ENCODE measurements at places on chromosomes 2 and 18.

DNA sequence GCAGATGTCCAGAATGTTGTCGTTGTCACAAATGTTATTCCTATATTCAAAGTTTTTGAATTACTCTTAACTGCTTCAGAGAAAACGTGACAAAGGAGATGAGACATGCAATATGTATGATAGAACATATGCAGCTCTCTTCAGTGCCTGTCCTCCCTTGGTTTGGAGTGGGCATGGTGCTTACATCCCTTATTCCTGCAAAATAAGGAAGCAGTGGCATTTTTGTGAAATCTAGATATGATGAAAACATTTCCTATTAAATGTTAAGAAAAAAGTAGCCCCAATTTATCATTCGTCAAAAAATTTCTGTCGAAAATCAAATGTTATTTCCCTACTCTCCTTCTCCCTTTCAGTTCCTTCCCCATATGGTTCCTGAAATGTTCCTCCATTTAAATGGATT lies 457.5 kb upstream of the FANCL start:
- DNase-seq, result no peak

DNA sequence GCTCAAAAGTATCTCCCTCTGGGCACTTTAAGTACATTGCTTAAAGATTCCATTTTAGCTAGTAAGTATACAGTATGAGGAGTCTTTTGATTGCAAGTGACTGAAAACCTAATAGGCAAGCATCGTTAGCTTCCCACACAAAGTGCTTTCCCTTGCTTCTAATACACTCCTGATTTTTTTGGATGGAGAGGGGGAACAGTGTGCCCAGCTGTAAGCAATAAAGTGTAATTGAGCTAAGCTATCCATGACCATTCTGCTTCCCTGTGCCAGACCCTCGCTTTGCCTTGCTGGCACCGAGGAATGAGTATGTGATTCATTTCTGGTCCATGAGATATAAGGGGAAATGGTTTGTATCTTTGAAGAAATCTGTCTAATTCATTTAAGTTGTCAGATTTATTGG lies 3.8 kb upstream of the ZNF24 start:
- DNase-seq, result no peak

DNA sequence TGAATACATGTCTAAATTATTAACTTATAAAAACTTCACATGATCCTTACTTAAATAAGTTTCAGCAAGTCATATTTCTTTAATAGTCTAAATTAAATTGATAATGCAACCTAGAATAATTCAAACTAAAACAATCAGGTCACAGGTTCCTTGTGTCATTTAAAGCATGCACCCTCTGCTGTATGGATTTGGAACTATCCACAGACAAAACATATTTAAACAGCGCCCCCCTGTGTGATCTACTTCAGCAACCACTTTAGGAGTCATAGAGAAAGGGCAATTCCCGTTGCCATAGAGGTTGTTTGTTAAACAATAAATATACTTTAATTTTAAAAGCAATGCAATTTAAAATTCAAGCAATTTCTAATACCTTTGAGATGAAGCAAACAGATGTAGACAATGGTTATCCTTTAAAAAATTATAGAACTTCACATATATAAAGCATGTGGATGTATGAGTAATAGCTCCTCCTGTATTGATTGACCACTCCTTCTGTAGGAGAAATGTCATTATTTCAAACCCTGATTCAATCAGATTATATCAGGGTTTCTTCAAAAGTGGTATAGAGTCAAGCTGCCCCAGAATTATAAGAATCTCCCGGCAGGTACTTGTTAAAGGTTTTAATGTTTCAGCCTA lies 21.2 kb downstream of the GRB14 start:
- peak; percentile 65 for DNase-seq

DNA sequence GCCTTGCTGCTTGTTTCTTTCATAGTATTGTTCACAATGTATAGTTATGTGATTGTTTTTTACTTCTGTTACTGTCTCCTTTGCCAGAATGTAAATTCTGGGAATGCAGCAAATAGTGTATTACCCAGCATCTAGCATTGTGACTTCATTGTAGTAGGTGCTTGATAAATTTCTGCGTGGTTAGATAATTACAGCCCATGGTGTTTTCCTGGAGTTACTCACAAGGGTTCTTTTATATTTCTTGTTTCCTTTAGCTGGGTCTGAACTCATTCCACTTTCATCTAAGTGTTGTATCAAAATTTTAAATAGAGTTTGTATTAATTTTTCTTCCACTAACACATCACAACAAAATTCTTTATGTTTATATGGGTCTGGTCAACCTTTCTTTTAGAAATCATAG lies 132.6 kb downstream of the MAP4K4 start:
- DNase-seq, result no peak

GRCh38 chr2:37851828-37852584 lies 73.1 kb upstream of the RMDN2 start:
- no peak for DNase-seq

- DNase-seq, result no peak
Measured at GRCh38 chr2:232207174-232207573, 171.4 kb upstream of the ALPP start.

GRCh38 chr2:201257381-201257955 lies 2.9 kb upstream of the CASP8 start:
- no peak for DNase-seq

GRCh38 chr18:9263264-9263663 lies 71.3 kb upstream of the TWSG1 start:
- no peak for DNase-seq

DNA sequence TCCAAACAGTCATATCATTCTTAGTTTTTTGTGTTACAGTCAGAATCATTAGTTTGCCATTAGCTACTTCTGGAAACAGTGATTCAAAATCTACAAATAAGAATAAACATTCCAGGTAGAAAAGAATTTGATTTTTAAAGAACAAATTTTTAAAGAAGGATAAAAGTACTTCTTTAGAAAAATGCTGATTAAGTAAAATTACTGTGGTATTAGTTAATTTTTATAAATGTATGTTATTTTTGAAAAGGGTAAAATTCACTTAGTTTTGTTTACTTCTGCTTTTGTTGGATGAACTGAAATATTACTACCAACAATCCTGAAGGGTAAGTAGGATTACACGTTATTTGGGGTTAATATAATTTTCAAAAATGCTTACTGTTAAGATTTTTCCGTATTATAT lies 11.8 kb downstream of the MMADHC start:
- no peak for DNase-seq

DNA sequence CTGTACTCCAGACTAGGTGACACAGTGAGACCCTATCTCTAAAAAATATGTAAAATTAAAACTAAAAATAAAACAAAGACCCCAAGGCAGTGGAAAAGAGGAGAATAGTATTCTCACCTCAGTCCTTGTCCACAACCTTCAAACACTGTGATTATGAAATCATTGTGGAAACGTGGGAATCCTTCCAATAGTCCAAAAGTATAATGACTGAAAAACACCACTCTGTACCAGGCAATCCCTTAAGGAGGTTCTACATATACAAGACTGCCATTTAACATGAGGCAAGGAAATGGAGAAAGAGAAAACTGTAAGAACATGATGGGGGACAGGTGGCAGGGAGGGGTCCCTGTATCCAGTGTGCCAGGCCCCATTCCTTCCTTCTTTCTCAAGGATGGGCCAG lies 66.1 kb downstream of the ACVR1 start:
- no peak for DNase-seq

Measured in SK-N-DZ (cell line).